Activated T-cell treated with anti-CD3 and anti-CD28 coated beads, Interleukin-2, amount 50 U/mL, for 1 hour (primary cell): ENCODE measurements at places on chromosomes 11 and 22.
A peak's percentile ranks its signal among the peaks of the same experiment; 100 is the strongest.

DNA sequence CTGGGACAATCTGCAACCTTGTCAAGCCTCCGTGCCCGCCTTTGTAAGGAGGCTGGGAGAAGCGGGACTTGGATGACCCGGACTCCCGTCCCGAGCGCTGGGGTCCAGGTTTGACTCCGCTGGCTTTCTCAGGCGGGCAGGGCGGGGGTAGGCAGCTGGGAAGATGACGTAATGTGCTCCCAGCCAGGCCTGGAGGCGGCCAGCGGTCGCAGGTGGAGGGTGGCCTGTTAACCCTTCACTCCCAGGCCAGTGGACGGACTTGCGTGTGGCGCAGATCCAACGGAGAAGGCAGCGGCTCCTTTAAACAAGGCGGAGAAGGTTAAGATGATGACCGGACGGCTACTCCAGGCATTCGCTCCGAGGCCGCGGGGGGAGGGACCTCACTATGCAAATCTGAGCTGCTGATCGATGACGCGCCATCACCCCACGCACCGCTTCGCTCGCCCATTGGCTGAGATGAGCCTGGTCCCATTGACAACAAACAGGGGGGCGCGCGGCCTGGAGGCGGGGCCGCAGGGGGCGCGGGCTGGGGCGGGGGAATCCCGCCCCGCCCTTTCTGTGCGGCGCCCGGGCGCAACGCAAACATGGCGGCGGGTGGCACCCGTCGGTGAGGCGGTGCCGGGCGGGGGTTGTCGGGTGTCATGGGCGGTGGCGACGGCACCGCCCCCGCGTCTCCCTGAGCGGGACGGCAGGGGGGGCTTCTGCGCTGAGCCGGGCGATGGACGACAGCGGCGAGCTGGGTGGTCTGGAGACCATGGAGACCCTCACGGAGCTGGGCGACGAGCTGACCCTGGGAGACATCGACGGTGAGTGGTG is at the start of gene SREBF2:
SREBF2 (plus strand) TSS at position 553 of the 816 bp plus-strand sequence; CDS start at position 719, 166 bp downstream.
- DNase-seq, result peak; percentile 97

GRCh38 chr22:29029202-29030000 is 32.2 kb downstream of the C22orf31 start:
- DNase-seq, result no peak

DNA sequence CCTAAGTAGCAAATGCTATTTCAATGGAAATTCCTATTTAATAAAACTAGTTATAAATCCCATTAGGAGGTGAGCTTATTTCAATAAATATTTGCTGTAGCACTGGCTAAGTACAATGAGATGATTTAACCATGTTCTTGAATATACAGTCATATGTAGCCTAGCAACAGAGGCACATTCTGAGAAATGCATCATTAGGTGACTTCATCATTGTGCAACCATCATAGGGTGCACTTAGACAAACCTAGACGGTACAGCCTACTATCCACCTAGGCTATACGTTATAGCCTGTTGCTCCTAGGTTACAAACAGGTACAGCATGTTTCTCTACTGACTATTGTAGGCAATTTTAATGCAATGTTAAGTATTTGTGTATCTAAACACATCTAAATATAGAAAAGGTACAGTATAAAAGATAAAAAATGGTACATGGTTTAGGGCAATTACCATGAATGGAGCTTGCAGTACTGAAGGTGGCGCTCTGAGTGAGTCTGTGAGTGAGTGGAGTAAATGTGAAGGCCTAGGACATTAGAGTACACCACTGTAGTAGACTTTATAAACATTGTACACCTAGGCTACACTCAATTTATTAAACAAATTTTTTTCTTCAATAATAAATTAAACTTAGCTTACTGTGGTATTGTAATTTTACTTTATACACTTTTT is 350.1 kb downstream of the CASP12 start:
- DNase-seq, result no peak

GRCh38 chr11:134663506-134664313 is 251.7 kb upstream of the B3GAT1 start:
- DNase-seq, result no peak

DNA sequence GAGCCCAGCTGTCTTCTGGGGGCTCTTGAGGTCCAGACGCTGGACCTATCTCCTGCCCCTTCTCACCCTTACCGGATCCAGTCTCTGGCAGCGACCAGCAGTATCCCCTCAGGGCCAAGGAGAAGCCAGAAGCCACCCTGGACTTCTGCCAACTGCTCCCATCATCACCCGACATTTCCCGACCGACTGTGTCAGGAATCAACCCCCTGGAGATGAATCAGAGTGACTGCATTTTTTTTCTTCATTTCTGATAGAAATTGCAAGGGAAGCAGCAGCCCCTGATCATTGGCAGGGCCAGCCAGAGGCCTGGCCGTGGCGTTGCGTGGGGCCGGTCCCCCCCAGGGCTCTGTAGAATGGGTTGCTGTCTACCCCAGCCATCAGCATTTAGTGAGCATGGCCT is 5.2 kb upstream of the LIF start:
- DNase-seq, result no peak

GRCh38 chr11:14114269-14114668 is 151.7 kb downstream of the SPON1 start:
- no peak for DNase-seq

- DNase-seq, result no peak
These were observed 20.1 kb downstream of the PRDM11 start for GRCh38 chr11:45166604-45166897.

GRCh38 chr22:46674367-46674781 is 54.2 kb downstream of the GRAMD4 start:
- DNase-seq, result peak; percentile 93

DNA sequence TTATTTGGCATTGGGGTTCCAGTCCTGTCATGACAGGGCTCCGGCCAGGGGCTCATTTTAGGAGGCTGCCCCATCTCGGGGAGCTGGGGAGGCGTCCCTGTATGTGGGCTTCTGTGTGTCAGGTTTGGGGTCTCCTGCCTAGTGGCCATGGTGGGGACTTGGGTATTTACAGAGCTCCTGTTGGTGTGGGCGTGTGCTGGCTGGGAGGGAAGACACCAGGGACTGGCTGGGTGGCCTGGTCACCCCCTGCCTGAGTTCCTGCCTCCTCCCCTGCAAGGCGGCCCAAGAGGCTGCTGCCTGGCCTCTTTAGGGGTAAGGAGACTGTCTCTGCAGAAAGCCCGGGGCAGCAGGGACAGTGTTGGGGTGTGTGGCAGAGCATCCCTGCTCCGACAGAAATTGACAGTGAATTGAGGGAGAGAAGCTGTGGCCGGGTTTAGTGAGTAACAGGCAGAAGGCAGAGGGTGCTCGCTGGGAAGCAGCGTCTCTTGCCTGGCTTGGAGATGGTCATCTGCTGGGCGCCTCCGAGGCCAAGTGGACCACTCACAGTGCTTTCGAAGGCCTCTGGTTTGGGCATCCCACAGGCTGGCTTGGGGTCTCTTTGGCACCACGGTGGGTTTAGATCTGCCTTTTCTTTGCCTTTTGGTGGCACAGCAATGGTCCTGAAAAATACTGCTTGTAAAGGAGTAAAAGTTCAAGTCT is 40.3 kb upstream of the GRAMD4 start:
- no peak for DNase-seq
